ENCODE measurements at places on chromosomes 16 and 17.

DNA sequence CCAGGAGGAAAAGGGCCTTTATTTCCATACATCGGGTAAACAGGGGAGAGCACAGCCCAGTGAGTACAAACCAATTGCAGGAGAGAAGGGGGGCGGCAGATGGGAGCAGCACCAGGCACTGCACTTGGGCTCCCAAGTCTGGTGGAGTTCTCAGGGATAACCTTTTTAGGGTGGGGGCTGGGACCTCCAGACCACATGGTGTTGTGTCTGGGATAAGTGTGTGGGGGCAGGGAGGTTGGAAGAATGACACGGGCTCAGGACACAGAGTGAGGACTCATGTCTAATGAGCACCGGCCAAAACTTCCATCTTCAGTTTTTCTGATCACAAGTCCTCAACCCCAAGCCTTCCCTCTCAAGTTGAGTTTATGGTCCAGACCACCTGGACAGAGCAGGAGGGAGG lies 30.6 kb downstream of the PIPOX start:
- DNase-seq: no peak

DNA sequence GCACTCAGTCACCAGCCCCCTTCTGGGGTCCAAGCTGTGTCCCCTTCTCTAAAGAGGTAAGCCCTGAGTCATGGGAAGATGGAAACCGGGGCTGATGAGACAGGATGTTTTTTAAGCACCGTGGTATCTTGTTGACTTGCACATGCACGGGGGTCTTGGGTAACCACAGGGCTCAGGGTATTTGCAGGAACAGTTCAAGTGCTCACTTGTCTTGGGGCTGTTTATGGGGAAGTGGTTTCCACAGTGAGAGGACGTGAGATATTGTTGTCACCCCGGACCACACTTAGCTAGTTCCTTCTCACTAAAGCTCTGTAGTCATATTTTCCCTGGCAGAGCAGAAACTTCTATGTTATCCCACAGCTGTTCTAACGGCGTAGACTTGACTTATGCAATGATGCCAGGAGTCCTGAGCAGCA lies 7.7 kb downstream of the CCL3L1 start:
- peak; percentile 35 for DNase-seq

DNA sequence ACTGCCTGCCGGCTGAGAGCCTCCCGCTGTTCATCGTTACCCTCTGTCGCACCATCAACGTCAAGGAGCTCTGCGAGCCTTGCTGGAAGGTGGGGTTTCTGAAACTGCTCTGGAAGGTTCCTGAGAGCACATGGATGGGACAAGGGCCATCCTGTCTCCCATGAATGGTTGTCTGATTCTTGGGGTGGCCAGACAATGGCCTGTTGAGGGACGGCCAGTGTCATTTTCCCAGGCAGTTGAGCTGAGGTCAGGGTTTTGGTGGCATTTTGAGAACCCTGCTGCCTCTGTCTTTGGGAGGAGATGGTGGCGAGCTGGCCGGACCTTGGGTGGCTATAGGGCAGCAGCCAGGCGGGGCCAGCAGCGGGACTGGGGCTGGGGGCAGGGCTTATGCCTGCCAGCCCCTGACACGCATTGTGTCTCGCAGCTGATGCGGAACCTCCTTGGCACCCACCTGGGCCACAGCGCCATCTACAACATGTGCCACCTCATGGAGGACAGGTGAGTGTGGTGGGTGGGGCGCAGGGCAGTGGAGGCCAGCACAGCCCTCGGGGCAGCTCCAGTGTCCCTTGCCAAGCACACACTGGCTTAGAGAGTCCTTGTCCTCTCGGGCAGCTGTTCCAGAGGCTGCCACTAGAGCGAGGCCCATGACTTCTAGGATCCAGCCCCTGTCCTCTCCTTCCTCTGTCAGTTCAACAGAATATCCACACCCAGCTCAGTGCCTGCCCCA lies 9.1 kb downstream of the TSC2 start:
- DNase-seq: no peak

DNA sequence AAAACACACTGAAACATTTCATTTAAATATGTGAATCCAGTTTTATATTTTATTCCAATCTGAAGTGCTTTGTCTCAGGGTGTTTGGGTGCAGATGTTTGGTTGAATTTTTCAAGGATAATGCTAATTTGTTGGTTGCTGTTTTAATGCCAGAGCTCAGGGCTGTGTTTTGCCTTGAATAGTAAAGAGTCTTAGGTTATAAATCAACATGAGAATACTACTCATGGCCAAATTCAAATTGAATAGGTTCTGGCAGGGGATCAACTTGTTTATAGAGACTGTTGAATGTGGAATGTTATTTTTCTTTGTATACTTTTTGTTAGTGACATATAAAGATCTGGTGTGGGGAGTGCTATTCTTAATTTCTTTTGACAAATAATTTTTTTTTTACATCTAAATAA lies 18.8 kb downstream of the TOM1L1 start:
- DNase-seq: no peak

- no peak for DNase-seq
These were observed 76.3 kb downstream of the AMFR start for GRCh38 chr16:56349086-56349415.

DNA sequence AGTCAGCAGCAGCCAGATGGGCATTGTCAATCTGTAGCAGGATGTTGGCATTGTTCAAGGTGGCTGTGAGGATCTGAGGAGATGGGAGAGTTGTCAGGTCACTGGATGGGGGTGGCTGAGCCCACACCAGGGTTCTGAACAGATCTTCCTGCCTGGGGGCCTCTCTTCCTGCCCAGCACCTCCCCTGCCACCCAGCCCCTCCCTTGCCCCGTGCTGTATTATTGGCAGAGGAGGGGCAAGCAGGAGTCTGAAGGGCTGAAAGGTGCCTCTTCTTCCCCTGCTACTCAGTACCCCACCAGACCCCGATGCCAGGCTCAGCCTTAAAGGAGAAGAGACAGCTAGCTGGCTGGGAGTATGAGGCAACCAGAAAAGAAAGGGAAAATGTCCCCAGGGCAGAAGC lies 93.0 kb downstream of the GOSR1 start:
- DNase-seq: no peak

DNA sequence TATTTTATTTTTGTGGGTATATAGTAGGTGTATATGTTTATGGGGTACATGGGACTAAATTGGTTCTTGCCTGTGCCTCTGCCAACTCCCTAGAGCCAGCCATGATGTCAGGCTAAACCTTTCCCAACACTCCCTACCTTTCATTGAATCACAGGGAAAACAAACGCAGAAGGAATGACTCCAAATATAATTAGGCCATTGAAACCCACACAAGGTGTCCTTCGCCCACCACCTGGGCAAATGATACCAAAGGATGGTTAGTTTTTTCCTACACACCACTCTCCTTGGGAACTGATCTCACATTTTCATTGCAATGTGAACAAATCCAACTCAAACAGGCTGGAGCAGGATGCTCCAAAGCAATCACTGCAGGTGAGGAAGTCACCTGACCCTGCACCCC lies 27.5 kb downstream of the WSB1 start:
- no peak for DNase-seq

DNA sequence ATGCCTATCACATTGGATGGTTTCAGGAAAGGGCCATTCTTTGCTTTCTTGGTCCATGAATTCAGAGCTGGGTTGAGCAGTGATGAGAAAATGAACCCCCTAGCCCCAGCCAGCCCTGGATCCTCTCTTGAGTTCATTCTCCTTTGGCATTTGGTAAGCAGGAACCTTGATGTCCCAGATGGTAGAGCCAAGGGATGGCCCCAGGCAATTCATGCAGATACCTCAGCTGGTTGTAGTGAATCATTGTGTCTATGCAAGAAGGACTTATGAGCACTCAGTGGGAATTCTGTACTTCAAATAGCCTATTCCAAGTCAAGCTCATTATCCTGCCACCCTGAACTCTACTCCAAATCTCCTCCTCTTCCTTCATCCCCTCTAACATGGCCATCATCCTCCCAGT lies 412.7 kb downstream of the UTP18 start:
- no peak for DNase-seq

- no peak for DNase-seq
These were observed 396.6 kb upstream of the DYNLRB2 start for GRCh38 chr16:80144191-80144590.

DNA sequence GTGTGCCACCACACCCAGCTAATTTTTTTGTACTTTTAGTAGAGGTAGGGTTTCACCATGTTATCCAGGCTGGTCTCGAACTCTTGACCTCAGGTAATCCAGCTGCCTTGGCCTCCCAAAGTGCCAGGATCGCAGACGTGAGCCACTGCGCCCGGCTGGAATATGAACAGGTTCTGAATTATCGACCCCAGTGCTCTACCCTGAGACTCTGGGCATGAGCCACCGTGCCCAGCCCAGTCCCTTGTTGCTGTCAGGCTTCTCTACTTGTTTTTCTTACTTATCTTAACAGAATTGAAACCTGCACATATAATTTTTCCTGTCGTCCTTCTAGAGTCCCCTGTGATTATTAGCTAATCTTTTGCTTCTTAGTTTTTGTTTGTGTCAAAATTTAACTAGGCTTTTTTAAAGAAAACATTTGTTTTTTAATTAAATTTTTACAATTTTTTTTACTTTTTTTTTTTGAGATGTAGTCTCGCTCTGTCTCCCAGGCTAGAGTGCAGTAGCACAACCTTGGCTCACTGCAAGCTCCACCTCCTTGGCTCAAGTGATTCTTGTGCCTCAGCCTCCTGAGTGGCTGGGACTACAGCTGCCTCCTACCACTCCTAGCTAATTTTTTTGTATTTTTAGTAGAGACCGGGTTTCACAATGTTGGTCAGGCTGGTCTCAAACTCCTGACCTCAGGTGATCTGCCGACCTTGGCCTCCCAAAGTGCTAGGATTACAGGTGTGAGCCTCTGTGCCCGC lies 66.7 kb downstream of the AP2B1 start:
- DNase-seq: no peak

DNA sequence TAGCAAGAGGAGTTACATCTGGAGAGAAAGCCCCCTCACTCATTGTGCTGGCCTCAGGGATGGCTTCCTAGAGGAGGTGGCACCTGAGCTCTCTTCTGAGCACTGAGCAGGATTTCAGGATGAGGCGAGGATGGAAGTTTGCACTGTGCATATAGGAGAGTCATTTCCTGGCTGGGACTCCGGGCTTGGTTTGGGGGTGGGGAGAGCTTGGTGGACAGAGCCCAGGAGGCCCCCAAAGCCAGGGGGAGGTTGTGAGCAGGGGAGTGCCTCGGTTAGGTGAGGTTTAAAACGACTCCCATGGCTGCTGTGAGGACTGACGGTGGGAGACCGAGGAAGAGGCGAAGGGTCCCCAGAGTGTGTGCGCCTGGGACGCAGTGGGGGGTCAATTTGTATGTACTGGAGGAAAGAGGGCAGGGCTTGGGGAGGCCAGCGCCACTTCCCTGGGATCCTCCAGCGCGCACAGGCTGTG lies 1.2 kb downstream of the CAMKK1 start:
- no peak for DNase-seq

GRCh38 chr17:68460146-68460545 lies 2.9 kb upstream of the WIPI1 start:
- no peak for DNase-seq

DNA sequence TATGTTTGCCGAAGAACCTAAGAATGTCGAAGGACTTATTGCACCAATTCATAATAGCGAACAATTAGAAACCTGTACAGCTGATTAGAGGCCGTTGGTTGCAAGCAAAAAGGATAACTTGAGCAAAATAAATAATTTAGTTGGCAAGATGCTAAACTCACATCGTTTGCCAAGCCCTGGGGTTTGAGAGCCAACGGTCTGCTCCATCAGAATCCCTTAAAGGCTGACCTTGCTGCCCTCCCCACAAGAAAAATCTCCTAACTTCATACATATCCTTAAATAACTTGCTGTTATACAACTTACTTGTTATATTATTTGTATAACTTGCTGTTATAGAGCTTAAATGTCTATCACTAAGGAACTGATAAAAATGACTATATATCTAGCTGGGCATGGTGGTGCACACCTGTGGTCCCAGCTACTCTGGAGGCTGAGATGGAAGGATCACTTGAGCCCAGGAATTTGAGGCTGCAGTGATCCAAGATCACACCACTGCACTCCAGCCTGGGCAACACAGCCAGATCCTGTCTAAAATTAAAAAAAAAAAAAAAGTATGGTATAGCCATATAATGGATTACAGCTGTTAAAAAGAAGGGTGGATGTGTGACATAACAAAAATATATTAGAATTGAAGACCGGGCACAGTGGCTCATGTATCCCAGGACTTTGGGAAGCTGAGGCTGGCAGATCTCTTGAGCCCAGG lies 1.9 kb upstream of the TRIM37 start:
- no peak for DNase-seq

DNA sequence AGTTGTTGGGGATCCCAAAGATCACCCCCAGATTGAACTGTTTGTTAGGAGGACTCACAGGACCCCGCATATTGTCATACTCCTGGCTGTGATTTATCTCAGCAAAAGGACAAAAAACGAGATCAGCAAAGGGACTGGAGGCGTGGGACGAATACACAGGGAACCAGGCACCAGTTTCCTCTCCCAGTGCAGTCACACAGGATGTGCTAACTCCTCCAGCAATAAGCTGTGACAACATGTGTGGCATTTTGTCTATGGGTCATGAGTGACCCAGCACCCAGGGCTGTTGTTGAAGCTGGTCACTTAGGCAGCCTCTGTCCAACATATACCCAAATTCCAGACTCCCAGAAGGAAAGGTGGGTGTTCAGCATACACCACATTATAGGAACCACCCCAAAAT lies 60.9 kb downstream of the CPPED1 start:
- DNase-seq: no peak

DNA sequence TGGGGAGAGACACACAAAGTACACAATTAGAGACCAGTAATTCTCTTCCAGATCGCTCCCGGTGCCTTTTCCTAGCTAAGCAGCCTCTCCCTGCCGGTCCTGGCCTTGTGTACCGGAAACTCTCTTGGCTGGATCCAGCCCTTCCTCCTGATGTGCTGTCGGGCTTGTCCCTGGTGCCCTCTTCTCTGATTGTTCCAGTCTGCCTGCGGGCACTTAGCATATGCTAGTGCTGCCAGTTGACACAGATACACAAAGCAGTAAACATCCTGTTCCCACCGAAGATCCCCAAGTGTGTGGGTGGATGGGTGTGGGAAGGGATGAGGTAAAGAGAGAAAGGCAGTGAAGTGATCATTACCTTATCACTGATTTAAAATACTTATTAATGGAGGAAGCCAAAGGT lies 9.7 kb downstream of the HS3ST3B1 start:
- DNase-seq: no peak
